Stimulated activated CD8-positive, alpha-beta memory T cell treated with anti-CD3 and anti-CD28 coated beads, Interleukin-4, amount 100 ng/mL, for 24 hours (primary cell): ENCODE measurements at places on chromosomes 11 and 22.

- DNase-seq: peak; percentile 64
These were observed at the start of gene SORL1 for GRCh38 chr11:121451986-121452608. Gene SORL1, plus strand, starts transcription at chr11:121452314. Its CDS starts 18 bp downstream, at chr11:121452332.

GRCh38 chr11:57476757-57477506 lies 16.6 kb downstream of the RTN4RL2 start:
- DNase-seq: no peak

DNA sequence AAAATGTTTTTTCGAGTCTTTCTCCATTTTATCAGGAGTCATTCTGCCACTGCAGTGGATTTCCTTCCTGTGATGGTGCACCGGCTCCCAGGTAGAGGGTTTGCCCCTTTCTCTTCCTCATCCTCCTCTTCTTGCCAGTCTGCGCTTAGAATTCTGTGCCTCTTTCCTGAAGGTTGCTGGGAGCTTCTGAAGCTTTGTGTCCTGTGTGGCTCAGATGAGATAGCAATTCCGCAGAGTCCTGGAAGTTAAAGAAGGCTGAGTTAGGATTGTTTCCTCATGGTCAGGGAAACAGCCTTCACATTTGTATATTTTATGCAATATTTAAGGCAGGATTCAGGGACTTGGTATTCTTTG lies 264 bp downstream of the BCO2 start:
- no peak for DNase-seq

DNA sequence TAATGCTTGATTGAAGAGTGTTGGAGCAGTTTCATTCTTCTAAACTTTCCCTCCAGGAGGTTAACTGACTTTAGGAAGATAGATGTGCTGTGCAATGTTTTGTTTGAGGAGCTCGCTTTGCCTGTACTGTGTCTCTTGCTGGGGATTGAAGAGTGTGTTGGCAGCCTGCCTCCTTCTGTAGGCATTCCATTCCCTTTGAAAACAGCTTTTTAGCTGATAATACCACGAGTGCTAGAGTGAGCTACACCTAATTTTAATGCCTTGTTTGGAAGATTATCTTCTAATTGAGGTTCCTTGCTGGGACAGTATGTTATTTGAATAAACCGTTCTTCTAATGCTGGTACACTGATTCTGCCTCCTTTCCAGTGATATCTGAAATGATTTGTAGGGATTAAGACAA lies 7.2 kb downstream of the DDX10 start:
- DNase-seq: no peak

DNA sequence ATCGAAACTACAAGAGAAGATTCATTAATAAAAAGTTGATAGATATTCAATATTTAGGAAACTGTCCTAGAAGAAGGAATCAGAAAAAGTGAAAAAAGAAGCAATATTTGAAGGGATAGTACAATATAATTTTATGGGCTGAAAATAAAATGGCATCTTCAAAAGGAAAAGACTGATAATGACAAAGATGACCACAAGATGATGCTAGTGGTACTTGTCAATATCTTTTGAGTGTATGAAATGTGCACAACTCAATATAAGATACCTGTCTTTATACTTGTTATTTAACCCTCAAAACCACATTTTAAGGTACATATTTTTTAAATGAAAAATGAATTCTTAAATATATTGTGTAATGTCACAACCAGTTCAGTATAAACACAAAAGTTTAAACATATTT lies 1059.6 kb upstream of the RAG2 start:
- DNase-seq: no peak

- DNase-seq: no peak
These were observed 55.4 kb downstream of the PLEKHA7 start for GRCh38 chr11:16958833-16959232.

DNA sequence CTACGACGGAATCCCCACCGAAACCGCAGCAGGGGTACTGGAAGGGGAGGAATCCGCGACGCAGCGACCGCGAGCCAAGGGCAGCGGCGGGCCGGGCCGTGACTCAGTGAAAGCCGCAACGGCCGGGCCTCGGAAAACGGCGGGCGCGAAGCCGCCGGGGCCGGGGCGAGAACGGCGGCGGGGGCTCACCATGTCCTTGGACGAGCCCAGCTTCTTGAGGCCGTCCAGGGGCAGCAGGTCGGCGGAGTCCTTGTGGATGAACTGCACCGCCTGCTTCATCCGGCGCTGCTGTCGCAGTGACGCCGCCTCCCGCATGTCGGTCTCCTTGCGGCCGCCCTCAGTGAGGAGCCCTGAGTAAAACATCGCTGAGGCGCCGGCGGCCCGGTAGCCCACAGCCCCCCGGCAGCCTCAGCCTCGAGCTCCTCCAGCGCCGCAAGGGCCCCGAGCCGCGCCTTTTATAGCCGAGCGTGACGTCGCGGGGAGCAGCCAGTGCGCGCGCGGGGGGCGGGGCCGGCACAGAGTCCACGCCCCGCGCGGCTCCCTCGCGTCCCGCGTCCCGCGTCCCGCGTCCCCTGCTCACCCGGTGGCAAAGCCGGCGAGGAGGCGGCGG lies at the start of gene NRIP3:
NRIP3 (minus strand) TSS at position 429 of the 610 bp plus-strand sequence; CDS start at position 363, 66 bp downstream.
- peak; percentile 52 for DNase-seq

GRCh38 chr22:30212363-30212995 lies 34.1 kb downstream of the LIF start:
- DNase-seq: no peak
